ENCODE measurements at places on chromosomes 1 and 21. TPM values are rescaled to one million over a fixed set of nuclear protein-coding genes. Genes with fewer than 3 reads are reported as not detected.
A peak's percentile ranks its signal among the peaks of the same experiment; 100 is the strongest.

The OPRD1 gene
- total RNA-seq = not detected

The RGS4 gene
- total RNA-seq = not detected

DNA sequence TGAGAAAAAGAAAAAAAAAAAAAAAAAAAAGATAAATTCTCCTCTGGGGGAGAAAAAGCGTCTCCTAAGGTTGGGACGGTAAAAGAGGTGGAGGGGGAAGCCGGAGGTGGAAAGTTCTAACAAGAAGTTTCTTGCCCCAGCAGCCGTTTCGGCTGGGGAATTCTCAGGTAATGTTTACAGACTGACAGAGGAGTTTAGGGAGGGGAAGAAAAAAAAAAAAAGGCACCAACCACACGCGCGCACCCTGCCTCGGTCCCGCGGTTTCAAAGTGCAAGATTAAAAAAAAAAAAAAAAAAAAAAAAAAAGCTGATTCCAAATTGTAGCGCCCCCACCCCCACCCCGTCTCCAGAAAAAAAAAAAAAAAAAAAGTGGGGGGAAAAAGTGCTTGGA lies 504 bp downstream of the DHRS3 start:
- peaks cover 42% of the 10 kb centered on the region for H3K4me1 ChIP-seq
- H3K4me3 ChIP-seq = peak overlapping the region; percentile 100
- H3K27ac ChIP-seq = peak overlapping the region; percentile 100
- H3K36me3 ChIP-seq = peaks cover 37% of the 10 kb centered on the region

- no peaks in the 10 kb centered on the region for H3K4me1 ChIP-seq
- no peaks in the 10 kb centered on the region for H3K27me3 ChIP-seq
- no peak overlapping the region for H3K4me3 ChIP-seq
- H3K36me3 ChIP-seq = no peaks in the 10 kb centered on the region
- DNase-seq = no peak
Observed at GRCh38 chr1:44617703-44618029, 56.6 kb downstream of the TMEM53 start.

DNA sequence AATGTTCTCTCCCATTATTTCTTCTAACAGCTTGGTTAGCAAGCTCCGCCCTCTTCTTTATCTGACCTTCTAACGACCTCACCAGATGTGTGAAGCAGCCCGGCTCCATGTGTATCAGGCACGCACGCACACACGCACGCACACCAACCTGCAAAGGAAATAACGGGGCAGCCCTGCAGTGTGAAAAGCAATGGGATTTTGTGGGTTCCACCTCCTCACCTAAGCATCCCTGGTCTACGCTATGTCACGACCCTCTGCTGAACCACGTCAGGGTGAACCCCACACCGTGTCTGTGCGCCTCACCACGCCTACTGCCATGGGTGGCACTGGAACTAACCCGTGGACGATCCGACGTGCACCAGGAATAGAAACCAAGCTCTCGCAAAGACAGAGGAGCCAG lies 10.4 kb downstream of the SSU72 start:
- H3K27ac ChIP-seq = no peak overlapping the region
- no peak overlapping the region for H3K4me3 ChIP-seq
- peaks cover 2% of the 10 kb centered on the region for H3K4me1 ChIP-seq
- DNase-seq = no peak
- H3K36me3 ChIP-seq = peaks cover 22% of the 10 kb centered on the region
- no peaks in the 10 kb centered on the region for H3K27me3 ChIP-seq

GRCh38 chr1:1437904-1438376 lies 2.5 kb downstream of the VWA1 start:
- peaks cover 11% of the 10 kb centered on the region for H3K27me3 ChIP-seq
- no peaks in the 10 kb centered on the region for H3K36me3 ChIP-seq
- DNase-seq = no peak
- H3K4me3 ChIP-seq = no peak overlapping the region
- no peak overlapping the region for H3K27ac ChIP-seq
- H3K4me1 ChIP-seq = peaks cover 4% of the 10 kb centered on the region

DNA sequence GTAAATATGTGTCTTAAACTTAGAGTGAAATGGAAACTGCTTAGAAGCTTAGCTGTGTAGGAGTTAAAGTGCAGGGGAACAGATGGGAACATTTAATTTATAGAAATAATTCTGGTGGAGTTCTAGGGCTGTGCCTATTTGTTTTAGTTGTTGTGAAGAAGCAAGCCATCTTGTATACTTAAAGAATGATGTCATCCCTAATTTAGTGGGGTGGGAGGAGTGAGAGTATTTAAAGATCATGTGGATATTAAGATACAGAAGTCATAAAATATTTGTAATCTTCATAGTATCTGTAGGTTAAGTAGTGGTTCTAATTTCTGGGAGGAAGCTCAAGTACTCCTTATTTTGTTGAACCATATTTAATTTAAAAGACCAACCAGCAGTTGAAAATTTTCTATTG lies 41.5 kb downstream of the BACH1 start:
- no peak for DNase-seq
- peaks cover 4% of the 10 kb centered on the region for H3K4me1 ChIP-seq
- no peaks in the 10 kb centered on the region for H3K27me3 ChIP-seq
- no peak overlapping the region for H3K4me3 ChIP-seq
- H3K27ac ChIP-seq = no peak overlapping the region

- H3K27me3 ChIP-seq = peaks cover 10% of the 10 kb centered on the region
- H3K27ac ChIP-seq = no peak overlapping the region
- H3K36me3 ChIP-seq = no peaks in the 10 kb centered on the region
- H3K4me3 ChIP-seq = no peak overlapping the region
- H3K4me1 ChIP-seq = no peaks in the 10 kb centered on the region
Observed at GRCh38 chr1:162670928-162671663, 38.8 kb downstream of the DDR2 start.

DNA sequence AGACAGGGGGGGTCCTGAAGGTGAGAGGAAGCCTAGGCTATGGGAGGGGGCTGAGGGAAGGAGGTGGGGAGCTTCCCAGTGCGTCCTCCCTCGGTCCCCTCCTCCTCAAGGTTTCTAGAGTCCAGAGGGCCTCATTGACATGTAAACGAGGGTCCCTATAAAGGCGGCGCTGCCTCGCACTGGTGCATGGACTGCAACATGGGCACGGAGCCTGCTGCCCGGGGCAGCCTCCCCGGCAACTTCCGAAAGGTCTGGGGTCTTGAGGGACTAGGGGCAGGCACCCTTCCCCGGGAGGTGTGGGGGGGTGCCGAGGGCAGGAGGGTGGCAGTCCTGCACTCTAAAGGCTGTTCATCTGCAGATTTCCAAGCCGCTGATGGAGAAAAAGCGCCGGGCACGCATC lies at the start of gene HES3:
HES3 (plus strand) TSS at position 187 of the 400 bp plus-strand sequence; CDS start at position 374, 187 bp downstream.
- no peak for DNase-seq
- H3K27ac ChIP-seq = no peak within 1 kb of the TSS
- peaks cover 77% of the 10 kb centered on the region for H3K27me3 ChIP-seq

All from activated naive CD8-positive, alpha-beta T cell treated with anti-CD3 and anti-CD28 coated beads, Interleukin-2, amount 10 ng/mL, durations not matched to agents 7 days and 5 days (primary cell).